ENCODE measurements at places on chromosomes 6 and 20.

DNA sequence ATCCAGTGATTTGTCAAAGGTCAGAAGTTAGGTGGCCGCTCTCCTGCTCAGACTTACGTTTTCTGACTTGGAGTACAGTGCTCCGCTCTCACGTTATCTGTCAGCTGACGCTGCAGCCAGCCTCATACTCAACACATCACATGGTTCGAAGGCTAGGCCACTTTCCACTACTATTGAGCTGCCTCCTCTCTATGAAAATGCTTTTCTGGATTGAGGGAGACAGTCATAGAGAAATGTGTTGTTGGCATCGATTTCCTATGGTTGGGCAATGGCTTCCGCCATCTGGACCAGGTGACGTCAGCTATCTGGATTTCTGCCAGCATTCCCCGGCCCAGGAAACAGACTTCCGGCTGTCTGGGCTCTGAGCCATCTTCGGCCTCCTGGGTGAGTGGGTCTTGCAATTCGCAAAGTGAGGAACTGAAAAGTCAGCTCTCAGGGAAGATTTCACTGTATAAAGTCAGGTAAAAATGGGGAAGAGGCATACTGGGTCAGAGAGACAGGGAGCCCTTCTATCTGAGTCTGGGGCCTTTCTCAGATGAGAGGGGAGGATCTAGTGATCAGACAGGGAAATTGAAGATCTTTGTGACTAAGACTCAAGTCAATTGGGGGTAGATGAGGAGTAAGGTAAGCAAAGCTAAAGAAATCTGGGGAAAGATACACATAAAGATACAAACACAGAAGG is 37.5 kb upstream of the IER3 start:
- DNase-seq, result no peak

- DNase-seq, result no peak
These were observed 28.7 kb downstream of the PTPRK start for GRCh38 chr6:128491610-128492206.

DNA sequence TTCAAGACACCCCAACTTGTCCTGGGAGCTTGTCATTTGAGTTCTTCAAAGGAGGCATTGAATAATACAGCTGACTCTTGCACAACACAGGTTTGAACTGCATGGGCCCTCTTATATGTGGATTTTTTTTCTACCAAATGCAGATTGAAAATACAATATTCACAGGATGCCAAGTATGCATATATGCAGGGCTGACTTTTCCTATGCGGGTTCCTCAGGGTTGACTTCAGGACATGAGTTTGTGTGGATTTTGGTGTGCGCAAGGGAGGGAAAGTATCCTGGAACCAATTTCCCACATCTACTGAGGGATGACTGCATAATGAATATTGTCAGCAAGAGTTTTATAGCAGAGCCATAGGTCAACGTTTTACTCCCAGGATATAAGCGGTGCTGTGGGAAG is 70.0 kb upstream of the RALY start:
- DNase-seq, result no peak

DNA sequence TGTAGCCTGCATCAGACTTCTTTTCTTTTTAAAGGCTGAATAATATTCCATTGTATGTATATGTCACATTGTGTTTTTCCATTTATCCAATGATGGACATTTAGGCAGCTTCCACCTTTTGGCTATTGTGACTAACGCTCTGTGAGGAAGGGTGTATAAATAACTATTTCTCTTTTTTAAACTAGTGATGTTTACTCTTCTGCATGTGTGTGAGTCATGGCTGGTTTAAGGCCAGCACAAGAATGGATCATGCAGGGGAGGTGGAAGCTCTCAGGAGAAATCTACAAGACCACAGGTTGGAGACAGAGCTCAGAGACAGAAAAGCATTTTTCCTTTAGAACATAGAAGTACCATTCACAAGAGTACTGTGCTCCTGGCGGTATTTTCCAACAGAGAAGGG is 307.2 kb downstream of the SOX4 start:
- DNase-seq, result no peak

DNA sequence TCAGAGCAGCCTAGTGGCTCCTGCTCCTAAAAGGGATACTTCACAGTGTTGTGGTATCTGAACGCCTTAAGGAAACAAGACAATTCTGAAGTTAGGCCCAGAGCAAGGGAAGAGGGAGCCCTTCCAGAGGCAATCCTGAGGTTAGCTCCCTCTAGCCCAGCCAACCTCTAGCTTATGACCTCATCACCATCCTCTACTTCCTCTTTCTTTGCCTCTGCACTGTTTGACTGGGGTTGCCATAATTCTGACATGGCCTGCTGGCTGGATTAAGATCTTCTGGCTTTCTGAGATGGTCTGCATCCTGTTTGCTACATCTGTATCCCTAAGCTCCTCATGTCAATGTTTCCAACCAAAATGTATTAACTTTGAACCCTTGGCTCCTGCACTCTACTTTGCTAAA is 23.3 kb upstream of the BMP2 start:
- DNase-seq, result no peak

GRCh38 chr6:44193307-44193910 is 23.3 kb upstream of the MYMX start:
- DNase-seq, result no peak

- DNase-seq, result no peak
These were observed 19.3 kb downstream of the ANKRD6 start for GRCh38 chr6:89452281-89452680.

DNA sequence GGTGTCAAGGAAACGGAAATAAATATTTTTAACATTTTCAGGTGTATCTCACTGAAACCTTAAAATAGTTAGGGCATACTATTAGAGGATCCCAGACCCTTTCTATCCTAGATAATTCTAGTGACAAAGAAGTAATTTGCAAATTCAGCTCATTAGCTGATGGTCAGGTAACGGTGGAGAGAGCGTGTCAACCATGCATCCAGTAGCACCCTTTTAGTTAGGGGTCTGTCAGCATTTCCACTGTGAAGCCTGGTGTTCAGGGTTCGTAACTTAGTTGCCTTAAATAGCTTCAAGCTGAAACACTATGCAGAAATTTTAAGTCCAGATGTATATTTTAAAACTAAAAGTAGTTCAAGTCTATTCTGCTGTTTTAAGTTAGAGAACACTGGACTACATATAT is 48.5 kb upstream of the SUPT3H start:
- DNase-seq, result no peak

GRCh38 chr6:129575378-129576118 is 134.4 kb downstream of the ARHGAP18 start:
- no peak for DNase-seq

GRCh38 chr6:38755207-38755606 is 40.1 kb downstream of the DNAH8 start:
- DNase-seq, result no peak

DNA sequence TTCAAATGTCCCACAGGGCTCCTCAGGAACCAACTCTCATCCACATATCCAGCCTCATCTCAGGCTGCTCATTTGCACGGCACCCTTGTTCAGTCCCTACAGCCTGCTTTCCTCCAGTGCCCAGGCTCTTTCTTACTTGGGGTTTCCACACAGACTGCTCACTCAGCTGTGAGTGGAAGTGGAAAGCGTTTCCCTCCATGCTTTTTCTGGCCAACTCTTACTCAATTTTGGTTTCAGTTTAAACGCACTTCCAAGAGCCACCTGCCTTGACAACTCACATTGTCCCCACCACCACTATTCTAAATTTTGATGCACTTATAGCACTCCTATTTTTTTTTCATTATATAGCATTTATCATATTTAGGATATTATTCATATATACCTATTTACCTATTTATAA is 367.1 kb downstream of the PKHD1 start:
- no peak for DNase-seq

DNA sequence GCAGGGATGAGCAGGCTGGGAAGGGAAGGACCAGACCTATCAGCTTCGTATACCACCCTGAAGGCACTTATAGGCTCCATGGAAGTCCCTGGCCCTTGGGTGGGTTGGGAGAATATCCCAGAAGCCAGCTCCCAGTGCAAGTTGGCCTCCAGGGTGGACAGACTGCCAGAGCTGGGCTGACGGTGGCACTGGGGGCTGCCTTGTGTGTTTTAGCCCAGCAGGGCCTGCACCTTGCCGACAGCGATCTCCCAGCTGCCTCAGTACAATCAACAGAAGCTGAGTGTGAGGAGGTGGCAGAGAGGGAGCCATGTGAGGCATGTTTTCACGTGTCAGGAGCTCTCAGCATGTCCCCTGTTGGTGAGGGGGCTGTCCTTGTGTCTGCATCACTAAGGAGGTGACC is 159.5 kb downstream of the VEGFA start:
- no peak for DNase-seq

DNA sequence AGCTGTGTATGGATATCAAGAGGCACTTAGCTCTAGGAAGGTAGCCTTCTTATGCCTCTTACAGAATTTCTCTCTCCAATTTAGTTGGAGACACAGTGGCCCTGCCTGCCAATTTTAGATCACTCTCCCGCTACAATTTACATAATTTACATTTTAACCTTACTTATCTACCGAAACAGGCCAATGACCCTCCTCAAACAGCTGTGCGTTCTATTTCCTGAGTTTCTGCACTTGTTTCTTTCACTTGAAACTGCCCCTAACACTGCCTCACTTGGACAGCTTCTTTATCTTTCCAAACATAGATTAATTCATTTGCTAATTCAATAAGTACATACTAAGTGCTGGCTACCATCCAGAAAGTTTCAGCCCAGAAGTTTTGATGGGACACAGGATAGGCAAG is 52.9 kb upstream of the HDDC2 start:
- DNase-seq, result no peak

- no peak for DNase-seq
These were observed 61.0 kb downstream of the ARHGAP18 start for GRCh38 chr6:129648819-129649491.

GRCh38 chr6:33679761-33680160 is 31.7 kb downstream of the UQCC2 start:
- no peak for DNase-seq

DNA sequence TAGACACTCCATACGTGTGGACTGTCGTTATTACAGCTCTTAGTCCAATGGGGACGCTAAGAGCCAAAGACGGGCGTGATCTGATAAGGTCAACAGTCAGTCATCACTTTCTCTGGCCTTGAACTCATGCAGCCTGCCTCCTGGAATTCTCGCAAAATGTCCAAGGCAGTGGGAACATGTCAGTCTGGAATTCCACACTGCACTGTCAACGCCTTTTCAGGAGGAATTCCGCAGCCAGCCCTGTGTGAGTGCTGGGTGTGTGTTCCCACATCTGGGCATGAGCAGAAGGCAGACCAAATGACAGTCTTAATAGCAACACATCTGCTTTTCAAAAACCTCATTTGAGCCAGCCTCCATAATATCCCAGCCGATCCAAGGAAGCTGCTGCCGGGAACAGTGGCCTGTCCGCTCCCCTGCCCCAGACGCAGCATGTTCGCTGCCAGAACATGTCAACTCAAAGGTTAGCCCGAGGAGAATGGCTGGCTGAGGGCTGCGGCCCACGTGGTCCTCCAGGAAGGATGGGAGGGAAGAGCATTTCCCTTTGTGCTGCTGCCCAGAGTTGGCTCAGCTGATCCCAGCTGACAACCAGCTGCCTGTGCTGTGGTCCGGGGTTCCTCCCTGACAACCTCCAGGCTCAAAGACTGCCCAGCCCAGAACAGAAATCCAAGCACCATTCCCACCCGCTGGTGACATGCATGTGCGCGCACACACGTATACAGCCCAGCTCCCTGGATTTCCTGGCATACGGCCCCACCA is 103.1 kb downstream of the SULF2 start:
- no peak for DNase-seq

- no peak for DNase-seq
These were observed 14.2 kb downstream of the HLA-A start for GRCh38 chr6:29956518-29956917.

DNA sequence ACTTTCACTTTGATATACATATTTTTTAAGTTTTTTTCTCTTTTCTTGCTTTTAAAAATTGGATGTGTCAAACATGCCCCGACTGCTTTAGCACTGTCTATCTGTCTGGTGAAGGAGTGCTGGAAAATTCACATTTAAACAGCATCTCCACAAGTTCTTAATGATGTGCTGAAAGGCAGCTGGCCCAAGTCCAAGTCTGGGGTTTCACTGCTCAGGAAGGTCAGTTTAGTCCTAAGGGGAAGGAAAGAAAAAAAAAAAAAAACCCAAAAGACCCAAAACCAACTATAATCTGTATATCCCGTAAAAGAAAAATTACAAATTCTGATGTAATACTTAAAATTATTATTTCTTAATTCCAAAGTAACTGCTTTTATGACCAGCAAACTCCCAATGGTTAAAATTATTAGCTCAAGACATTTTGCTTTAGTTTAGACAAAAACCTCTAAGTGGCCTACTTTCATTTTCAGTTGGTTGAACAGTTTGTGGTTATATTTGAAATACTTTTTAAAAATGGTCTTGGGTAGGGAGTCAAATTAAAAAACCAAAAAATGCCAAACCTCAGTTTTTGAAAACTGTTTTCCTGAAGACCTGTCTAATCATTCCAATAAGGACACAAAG is 79.5 kb upstream of the PREP start:
- no peak for DNase-seq

- no peak for DNase-seq
These were observed 49.4 kb upstream of the CD83 start for GRCh38 chr6:14068133-14068532.

GRCh38 chr20:13613917-13614316 is 24.8 kb downstream of the TASP1 start:
- no peak for DNase-seq

DNA sequence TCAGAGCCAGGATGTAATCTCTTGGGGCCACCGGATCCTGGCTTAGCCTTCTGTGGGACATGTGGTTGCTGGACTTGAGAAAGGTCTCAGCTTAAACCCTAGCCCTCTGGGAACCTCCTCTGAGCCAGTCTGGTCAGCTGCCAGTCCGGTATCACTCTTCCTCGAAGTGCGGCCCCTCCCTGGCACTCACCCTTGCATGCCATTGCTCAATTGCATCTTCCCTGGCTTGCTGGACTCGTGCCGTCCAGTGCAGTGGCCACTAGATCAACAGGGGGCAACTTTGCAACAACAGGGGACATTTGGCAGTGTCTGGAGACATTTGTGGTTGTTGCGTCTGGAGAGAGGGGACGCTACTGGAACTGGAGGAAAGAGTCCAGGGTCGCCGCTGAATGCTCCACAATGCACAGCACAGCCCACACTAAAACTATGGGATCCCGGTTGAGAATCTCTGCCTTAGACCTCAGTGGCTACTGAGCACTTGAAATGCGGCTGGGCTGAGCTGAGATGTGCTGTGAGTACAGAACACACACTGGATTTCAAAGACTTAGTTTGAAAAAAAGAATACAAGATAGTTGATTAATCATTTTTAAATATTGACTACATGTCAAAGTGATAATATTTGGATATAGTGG is 152.1 kb downstream of the TFAP2C start:
- no peak for DNase-seq

DNA sequence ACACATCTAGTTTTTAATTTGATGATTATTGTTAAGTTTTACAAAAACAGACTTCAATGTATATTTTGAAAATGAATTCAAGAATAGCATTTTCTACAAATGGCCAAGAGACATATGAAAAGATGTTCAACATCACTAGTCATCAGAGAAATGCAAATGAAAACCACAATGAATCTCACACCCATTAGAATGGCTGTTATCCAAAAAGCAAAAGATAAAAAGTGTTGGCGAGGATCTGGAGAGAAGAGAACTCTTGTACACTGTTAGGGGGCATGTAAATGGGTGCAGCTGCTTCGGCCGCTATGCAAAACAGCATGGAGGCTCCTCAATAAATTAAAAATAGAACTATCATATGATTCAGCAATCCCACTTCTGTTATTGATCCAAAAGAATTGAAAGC is 185.8 kb upstream of the CCN2 start:
- DNase-seq, result no peak
